OCI-LY7 (cell line): ENCODE measurements at places on chromosomes 5 and 9.

DNA sequence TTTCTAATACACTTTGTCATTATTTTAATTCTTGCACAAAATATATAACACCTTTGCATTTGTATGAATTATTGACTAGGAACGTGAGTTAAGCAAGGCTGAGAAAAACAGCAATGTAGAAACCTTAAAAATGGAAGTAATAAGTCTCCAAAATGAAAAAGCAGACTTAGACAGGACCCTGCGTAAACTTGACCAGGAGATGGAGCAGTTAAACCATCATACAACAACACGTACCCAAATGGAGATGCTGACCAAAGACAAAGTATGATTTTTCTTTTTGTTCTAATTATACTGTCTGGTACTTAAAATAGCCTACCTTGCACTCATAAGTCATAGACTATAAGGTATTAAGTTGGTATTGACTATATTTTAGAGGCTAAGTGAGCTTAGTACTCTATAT, 34.4 kb downstream of the RAD50 start:
- DNase-seq = no peak

GRCh38 chr9:137720571-137721110, 101.8 kb downstream of the EHMT1 start:
- no peak for DNase-seq

- DNase-seq = no peak
Observed at GRCh38 chr9:107614765-107615164, 125.2 kb upstream of the KLF4 start.

DNA sequence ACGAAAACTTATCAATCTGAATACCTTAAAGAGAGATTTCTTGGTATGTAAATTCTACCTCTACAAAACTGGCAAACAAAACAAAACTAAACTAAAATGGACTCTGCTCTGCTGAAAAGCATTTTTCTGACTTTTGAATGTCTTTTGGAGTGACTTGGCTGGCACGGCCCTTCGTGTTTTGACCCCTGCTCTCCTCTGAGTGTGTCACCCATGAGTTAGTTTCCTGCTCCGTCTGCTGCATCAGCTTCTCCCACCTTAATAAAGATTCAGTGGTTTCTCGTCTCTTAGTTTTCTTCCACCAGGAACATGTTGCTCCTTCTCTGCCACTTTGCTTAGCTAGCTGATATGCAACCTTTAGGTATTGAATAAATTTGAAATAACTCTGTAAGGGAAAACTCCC, 1084.0 kb upstream of the CDH18 start:
- no peak for DNase-seq
